ENCODE measurements at places on chromosomes 11 and 22.

- DNase-seq, result no peak
Observed at GRCh38 chr11:59179121-59179520, 7.2 kb downstream of the DTX4 start.

GRCh38 chr22:25627271-25627852, 62.9 kb downstream of the GRK3 start:
- DNase-seq, result no peak

DNA sequence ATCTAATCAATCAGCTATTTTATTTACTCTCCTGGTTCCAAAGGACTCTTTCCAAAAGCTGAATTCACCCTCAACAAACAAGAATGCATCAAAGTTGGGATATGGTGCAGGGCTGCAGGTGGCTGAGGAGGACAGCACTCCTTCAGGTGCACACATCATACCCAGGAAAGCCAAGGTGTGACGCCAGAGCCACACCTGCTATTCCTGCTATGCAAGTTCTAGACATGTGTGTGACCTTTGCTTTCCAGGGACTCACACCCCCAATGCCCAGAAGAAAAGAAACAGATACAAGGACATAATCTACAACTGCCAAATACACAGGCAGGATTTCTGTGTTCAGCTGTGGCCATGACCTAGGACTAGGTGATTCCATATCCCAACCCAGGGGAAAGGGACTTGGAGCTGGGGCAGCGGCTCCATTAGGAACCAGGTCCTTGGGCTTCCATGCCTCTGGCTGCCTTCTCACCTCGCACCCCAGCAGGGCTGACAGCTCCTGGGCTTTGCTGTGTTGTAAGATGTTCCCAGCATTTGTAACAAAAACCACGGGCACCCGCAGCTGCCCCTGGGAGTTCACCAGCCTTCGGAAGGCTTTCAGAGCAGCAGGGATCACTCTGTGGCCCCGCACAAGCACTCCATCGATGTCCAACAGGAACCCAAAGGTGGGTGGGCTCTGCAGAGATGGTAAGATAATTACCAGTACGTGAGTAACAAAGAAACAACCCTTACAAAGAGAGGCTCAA, 9.8 kb downstream of the HDHD5 start:
- peak; percentile 32 for DNase-seq

GRCh38 chr11:117643606-117644300, 153.3 kb downstream of the DSCAML1 start:
- peak; percentile 18 for DNase-seq

DNA sequence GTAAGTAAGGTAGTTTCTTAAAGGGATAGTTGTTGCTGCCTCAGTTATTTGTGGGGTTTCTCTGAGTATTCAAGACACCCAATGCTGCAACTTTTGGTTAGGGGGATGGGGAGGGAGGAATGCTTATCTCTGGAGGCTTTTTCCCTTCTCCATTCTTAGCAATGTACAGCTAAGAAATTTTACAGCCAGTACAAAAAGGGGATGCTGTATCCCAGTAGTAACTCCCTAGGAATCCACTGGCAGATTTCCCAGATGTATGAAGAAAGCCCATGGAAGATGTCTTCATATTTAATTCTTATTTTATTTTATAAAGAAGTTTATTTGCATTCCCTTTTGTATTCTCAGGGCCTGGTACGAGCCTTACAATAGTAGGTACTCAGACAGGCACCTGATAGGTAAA, 154.8 kb downstream of the ENTHD1 start:
- no peak for DNase-seq

- DNase-seq, result no peak
Observed at GRCh38 chr22:44399906-44400762, 87.4 kb upstream of the SHISAL1 start.

- DNase-seq, result no peak
Observed at GRCh38 chr11:31823644-31824331, 12.7 kb upstream of the PAX6 start.

DNA sequence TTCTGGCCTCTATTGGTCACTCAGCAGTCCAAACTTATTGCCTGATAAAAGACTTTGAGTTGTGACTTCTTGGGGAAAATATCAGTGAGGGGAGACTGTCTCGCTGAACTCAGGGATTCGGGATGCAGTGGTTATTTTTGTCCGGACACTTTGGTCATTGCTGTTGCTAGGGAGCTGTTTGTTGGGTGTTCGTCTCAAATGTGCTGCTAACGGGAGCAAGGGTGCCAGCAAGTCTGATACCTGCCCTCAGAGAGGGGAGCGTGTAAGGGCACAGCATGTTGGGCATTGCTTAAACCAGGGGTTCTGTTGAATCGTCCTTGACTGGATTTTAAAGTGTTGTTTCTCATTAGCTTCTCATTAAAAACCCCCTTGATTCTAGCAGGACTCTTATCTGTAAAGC, 49.2 kb upstream of the SLC25A18 start:
- no peak for DNase-seq

GRCh38 chr11:43573233-43573632, 107.3 kb upstream of the HSD17B12 start:
- no peak for DNase-seq

GRCh38 chr11:10410844-10411200, 44.2 kb upstream of the AMPD3 start:
- no peak for DNase-seq

DNA sequence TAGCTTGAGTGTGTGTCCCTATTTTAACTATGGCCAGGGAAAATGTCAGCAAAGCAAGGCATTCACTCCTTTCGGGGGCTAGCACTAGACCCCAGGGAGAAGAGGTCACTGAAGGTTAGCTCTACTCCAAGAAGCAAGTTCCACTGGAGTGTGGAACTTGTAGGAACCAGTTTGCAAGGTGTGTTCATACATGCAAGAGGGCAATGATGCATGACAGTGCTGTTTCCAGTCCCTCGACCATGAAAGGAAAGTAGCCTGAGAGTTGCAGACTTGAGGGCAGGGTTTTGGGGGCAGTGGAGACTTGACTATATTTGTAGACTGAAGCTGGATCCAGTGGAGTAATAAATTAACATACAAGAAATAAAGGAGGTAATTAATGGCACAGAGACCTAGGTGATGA, 21.6 kb upstream of the SLC36A4 start:
- DNase-seq, result no peak

- no peak for DNase-seq
Observed at GRCh38 chr11:88194990-88195389, 19.7 kb upstream of the RAB38 start.

DNA sequence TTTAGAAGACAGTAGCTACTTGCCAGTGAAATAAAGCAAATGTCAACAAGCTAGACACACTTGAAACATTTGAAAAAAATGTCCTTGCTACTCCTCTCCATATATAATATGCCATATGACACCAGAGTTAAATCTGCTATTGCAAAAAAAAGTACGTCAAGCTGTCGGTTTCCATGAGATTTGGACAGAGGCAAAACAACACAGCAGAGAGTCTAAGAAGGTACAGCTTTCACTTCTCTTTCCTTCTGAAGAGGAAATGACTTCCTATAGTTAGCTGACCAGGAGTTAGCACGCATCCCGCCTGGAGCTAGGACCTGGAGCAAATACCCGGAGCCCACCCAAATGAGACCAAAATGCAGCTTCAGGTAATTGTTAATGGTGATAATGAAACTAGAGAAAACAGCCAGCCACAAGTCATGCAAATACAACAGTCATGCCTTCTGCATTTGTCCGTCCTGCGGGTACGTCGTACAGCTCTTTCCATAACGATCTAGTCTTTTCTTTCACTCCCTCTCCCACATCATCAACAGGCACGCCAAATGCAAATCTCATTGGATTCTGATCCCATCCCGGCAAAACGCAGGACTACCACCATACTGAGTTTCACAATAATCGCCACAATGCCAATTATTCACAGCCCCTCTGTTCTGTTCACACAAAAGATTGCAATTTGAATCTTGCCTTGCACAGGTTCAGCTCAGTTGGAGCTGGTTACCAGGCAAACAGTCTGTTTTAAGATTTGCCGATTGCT, 395.0 kb upstream of the CCDC90B start:
- DNase-seq, result no peak

DNA sequence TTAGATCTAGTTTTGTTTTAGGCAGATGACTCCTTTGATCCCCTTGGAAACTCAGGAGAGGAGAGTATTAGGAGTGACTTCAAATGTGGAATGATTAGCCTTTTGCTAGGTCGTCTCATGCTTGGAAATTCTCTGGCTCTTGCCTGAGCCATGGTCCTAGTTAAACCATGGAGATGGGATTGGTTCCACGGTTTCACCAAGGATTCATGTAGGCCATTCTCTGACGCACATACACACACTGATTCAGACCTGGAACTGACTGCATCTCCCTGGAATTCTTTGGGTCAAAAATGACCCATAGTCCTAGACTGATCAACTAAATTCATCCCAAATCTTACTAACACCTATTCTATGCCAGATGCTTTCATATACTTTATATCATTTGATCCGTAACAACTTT, 56.5 kb downstream of the POLD3 start:
- DNase-seq, result no peak

DNA sequence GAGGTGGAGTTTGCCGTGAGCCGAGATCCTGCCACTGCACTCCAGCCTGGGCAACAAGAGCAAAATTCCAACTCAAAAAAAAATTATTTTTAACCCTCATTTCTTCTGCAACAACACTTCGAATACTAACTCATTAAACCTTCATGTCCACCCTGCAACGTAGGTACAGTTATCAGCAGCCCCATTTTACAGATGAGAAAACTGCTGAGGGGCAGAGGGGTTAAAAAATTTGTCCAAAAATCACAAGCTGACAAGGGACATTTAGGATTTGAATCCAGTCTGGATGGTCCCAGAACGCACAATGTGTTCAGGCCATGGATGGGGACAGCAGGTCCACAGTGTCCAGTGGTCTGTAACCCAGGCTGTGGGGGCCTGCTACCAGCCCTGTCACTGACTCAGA, 29.0 kb downstream of the RHOD start:
- DNase-seq, result no peak

DNA sequence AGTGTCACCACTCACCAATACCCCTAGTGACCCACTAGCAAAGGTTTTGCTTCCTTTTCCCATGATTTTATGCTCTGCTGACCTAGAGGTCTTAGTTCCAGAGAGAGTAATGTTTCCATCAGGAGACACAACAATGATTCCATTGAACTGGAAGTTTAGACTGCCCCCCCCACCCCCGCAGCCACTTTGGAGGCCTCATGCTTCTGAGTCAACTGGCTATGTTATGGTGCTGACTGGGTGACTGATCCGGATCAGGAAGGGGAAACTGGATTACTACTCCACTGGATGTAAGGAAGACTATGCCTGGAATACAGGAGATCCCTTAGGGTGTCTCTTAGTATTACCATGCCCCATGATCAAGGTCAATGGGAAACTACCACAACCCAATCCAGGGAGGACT, 633.6 kb downstream of the OPCML start:
- DNase-seq, result no peak

GRCh38 chr11:120903686-120904085, 120.2 kb upstream of the TBCEL start:
- no peak for DNase-seq

DNA sequence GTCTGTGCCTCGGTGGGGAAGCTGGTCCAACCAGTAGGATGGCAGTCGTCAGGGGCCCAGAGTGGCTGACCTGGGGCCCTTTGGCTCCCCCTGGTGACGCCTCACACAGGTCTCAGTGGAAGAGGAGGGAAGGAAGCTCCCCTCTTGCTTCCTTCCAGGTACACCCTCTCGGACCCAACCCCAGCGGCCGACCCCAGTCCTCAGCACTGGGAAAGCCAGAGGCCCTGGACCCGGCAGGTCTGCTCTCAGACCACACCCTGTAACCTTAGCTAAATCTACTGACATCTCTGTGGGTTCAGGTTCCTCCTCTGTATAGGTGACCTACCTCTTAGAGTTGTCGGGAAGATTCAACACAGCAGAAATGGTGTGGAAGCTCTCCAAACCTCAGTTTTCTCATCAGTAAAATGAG, 3.4 kb upstream of the SCUBE1 start:
- peak; percentile 75 for DNase-seq

- DNase-seq, result no peak
Observed at GRCh38 chr11:105720096-105720495, 110.2 kb downstream of the GRIA4 start.

GRCh38 chr11:13669544-13670488, 1.3 kb downstream of the FAR1 start:
- no peak for DNase-seq

DNA sequence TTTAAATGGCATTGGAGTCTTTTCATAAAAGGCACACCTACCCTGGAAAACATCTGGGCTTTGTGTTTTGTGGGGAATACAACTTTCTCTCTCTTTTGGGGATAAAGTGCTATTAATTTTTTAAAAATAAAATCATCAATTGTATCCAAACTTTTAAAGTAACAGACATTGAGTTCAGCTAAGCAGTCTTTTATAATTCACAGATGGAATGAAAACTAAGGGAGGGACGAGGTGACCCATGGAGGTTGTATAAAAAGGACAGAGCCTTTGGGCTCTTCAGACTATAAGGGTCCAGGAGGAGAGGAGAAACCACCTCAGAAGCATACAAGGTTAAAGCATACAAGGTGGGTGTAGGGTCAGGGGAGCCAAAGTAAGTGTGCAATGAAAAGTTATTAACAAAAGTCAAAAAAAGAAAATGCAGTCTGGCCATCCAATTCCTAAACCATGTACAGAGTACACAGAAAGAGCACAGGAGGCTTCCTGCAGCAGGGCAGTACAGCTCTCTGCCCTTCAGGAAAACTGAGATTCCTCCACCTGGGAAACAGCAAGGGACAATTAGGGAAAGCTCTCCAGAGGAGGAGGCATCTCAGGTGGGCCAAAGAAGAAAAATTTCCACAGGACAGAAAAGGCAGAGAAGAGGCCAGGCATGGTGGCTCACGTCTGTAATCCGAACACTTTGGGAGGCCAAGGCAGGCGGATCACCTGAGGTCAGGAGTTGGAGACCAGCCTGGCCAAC, 10.5 kb downstream of the KLHL22 start:
- no peak for DNase-seq

- DNase-seq, result peak; percentile 50
Observed at GRCh38 chr11:1232883-1233321, 10.0 kb downstream of the MUC5B start.

DNA sequence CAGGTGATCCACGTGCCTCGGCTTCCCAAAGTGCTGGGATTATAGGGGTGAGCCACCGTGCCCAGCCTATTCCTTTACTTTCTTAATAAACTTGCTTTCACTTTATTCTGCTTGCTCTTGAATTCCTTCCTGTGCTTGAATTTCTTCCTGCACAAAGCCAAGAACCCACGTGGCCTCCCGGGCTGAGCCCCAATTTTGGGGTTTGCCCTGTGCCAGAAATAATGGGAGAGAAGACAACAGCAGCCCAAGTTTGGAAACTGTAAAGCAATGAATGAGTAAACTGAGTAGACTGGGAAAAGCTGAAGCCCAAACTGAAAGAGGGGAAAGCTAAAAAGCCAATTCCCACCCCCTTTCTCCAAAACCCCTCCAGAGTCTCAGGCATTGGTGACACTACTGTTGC, 136.4 kb downstream of the NECTIN1 start:
- peak; percentile 70 for DNase-seq
